NCI-H2029 (cell line): ENCODE measurements at places on chromosomes 11 and 22.

GRCh38 chr11:20248121-20248772, 88.0 kb upstream of the DBX1 start:
- no peak for DNase-seq

GRCh38 chr11:45922425-45923082, at the start of gene LARGE2:
LARGE2 (plus strand) TSS chr11:45922656; CDS start chr11:45922883, 227 bp downstream.
- peak; percentile 72 for DNase-seq

- DNase-seq, result no peak
Measured at GRCh38 chr11:102592634-102593581, 32.2 kb downstream of the MMP20 start.

DNA sequence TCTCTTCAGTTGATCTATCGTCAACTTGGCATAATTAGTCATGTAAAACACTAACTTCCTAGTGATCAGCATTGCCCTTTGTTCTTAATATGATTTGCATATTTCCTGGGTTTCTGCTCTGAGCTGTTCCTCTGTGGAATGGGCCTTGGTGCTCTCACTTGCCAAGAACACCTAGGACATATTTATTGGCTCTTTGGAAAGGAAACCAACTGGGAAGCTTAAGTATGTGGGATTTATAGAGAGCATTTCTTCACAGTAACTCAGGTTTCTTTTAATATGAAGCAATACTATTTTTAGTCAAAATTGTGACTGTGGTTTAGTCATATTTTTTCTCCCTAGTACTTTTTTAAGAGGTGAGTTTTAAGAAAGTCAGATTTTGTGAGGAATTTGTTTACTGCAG, 28.8 kb downstream of the FAT3 start:
- no peak for DNase-seq

- DNase-seq, result no peak
Measured at GRCh38 chr11:90590286-90590685, 367.4 kb upstream of the CHORDC1 start.

DNA sequence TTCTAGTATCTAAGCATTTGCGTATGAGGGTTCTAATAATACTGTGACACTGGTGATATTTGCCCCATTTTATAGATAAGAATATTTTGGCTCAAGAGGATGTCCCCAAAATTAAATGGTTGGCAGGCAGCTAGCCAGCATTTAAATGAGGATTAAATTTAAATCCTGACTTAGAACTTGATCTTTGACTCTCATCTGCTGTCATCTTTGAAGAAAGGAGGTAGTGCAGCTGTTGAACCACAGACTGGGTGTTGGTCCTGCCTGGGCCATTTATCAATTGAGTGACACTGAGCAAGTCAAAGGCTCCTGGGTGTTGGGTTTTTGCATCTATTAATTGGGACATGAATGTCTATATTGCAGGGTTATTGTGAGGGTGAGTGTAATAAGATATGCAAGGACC, 112.3 kb downstream of the INSC start:
- no peak for DNase-seq

- no peak for DNase-seq
Measured at GRCh38 chr22:21657020-21657359, 8.8 kb upstream of the PPIL2 start.
